Gastrocnemius medialis (tissue), 4 donors: ENCODE measurements at places on chromosomes 11 and 22.

DNA sequence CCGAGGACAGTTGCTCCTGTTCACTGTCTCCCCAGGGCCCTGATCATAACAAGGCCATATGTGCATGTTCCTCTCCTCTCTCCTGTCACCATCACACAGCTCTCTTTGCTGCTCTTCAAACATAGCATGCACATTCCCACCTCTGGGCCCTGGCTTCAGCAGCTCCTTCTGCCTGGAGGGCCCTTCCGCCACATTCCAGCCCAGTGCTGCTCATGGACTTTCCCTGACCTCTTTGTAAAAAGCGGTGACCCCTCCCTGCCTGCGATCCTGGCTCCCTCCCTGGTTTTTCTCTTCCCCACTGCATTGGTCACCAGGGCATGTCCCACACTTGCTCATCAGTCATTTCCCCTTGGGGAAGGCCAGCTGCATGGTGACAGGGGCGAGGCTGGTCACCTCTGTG is 98.2 kb downstream of the MYO18B start:
- no peak for DNase-seq

- DNase-seq: no peak
Observed at GRCh38 chr11:10657308-10658271, 36.0 kb downstream of the IRAG1 start.

- no peak for DNase-seq
Observed at GRCh38 chr11:86147004-86147403, 78.1 kb upstream of the PICALM start.

DNA sequence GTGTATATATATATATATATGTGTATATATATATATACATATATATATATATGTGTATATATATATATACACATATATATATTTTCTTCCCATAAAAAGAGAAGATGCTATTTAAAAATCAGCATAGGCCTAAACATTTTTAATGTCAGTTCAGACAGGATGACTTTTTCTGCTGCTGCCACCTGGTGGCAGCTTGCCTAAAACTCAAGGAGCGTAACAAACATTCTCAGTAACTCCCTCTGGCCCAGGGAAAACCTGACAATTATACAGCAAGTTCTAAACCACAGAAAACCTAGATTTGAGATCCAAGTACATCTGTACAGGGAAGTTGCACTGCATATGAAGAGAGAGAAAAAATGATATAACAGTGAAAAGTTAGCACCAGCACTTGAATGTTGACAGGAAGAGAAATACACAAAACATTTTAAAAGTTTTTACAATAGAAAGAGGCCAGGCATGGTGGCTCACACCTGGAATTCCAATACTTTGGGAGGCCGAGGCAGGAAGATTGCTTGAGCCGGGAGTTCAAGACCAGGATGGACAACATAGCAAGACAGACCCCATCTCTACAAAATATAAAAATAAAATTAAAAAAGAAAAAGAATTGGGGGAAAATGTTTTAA is 16.6 kb downstream of the OR8A1 start:
- DNase-seq: no peak

- DNase-seq: no peak
Observed at GRCh38 chr22:39266398-39267030, 21.7 kb upstream of the PDGFB start.
